NT2/D1 (cell line): ENCODE measurements at places on chromosomes 6 and 20.

DNA sequence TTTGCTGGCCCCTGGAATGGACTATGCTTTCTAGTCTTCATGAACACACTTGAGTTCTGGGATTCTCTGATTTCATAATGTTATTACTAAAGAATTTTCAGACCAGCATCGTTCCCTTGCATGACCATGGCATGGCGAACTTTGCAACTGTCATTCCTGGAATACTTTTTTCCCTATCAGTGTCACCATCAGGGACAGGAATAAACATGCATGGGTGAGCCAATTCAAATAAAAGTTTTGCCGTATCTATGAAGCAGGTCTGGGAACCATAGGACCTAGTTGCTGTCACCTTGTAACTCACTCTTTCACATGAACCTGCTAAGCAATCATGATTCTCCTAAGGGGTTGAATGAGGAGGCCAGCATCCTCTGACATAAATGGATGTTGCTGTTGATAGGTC is 68.2 kb upstream of the AGPAT4 start:
- no peak for DNase-seq

- DNase-seq = no peak
These were observed 31.6 kb downstream of the SRC start for GRCh38 chr20:37377346-37378081.

DNA sequence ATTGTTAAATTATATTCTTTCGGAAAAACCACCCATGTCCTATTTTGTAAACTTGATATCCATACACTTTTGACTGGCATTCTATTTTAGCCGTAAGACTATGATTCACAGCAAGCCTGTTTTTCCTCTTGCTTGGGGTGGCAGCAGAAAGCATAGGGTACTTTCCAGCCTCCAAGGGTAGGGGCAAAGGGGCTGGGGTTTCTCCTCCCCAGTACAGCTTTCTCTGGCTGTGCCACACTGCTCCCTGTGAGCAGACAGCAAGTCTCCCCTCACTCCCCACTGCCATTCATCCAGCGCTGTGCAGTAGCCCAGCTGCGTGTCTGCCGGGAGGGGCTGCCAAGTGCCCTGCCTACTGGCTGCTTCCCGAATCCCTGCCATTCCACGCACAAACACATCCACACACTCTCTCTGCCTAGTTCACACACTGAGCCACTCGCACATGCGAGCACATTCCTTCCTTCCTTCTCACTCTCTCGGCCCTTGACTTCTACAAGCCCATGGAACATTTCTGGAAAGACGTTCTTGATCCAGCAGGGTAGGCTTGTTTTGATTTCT is 2.1 kb upstream of the ESR1 start:
- DNase-seq = no peak

GRCh38 chr6:149060300-149060984 is 257.1 kb upstream of the TAB2 start:
- no peak for DNase-seq

DNA sequence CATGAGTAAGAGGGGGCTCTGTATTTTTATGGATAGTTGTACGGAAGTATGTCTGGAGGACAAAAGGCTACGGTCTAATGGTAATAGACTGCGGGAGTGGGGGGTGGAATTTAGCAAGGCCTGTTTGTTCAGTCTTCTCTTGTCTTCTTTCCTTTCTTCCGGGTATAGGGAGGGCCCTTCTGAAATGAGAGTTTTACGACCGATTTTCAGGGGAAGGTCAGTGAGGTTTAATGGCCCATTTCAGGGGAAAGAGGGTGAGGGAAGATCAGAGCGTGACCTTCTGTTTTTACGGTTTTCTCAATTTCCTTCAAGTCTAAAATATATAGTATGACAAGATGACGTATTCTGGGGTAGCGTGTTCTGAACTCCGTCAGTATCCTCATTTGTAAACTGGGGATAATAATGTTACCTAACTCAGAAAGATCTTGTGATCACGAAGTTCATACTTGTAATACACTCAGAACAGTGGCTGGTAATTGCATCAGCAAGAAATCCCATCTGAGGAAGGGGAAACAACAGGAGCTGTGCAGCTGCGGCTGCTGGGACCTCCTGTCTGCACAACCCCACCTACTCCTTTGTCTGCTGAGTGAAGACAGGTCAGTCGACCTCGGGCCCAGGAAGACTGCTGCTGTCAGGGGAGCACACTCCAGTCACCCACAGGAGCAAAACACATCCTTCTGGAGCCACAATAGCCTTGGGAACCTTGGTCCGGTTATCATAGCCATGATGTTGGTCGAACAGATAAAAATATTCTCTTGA is 90.4 kb downstream of the MAP3K7 start:
- no peak for DNase-seq

GRCh38 chr6:56278171-56278591 is 30.8 kb upstream of the COL21A1 start:
- DNase-seq = peak; percentile 51

DNA sequence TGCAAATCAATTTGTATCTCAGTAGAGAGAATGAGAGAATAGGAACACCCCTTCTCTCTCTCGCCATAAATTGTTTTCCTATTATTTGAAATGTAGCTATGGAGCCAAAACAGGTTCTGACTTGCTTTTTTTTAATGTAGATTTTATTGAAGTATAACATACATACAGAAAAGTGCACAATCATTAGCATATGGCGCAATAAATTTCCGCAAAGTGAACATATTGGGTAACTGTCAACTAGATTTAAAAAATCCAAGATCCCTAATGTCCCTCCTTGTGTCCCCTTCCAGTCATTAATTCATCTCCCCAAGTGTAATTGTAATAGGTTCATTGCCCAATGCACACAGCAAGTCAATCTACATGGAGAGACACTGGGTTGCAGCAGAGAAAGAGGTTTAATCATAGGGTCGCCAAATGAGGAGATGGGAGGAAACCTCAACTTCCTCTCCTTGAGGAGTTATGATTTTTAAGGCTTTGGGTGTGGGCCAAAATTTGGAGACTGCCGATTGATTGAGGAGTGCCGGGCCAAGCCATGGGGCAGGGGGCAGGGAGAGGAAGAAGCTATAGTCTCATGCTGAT is 43.3 kb upstream of the TGM3 start:
- no peak for DNase-seq

DNA sequence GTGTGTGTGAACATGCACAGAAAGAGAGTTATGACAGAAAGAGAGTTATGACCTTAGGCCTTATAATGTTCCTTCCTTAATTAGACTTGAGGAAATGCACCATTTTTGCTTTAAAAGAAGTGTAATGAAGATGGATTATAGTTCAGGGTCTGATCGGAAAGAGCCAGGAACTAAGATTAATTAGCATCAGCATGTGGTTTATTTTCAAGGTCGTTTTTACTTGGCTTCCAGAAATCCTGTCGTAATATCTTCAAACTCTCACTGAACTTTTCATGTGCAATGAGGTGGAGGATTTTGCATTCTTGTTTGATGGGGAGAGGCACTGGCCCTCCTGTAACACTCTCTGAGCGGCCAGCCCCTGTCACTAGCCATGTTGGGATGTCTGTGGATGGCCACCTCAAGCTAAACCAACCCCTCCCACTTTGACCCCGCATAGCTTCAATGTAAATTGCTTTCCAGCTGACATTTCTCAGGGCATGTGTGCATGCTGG is 116.8 kb downstream of the CDC5L start:
- no peak for DNase-seq

DNA sequence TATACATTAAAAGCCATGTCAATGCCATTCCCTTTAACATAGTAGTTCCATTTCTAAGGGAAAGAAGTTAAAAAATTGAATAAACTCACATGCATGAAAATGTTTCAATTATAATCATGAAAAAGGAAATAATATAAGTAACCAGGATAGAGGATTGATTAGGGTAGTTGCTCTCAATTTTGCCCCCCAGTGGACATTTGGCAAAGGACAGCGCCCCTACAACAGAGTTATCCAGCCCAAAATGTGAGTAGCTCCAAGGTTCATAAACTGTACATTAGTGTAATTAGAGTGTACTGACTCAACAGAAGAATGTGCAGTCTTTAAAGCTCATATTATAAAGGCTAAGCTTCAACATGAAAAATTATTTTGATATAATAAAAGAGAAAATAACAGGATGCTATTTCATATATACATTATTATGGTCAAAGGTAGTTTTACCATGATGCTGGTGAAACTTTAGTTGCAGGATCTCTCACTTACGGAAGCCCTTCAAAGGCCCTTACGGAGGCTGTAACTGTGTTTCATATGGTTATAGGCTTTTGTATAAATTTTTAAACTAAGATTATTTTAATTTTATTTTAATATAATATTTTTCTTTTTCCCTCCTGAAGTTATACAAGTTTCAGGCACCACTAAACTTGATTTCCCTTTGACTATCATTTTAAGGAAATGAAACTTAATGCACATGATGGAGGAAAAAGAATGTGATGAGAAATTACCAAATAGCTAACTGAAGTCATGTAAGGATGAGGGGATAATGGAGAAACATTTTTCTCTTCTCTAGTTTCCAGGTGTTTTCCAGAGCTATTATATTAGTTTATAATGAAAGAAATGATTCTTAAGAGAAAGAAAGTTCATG is 403.6 kb downstream of the PLCB1 start:
- no peak for DNase-seq

GRCh38 chr6:43744931-43745727 is 24.9 kb upstream of the VEGFA start:
- no peak for DNase-seq

- no peak for DNase-seq
These were observed 257.6 kb downstream of the LAMA2 start for GRCh38 chr6:129140526-129140925.

DNA sequence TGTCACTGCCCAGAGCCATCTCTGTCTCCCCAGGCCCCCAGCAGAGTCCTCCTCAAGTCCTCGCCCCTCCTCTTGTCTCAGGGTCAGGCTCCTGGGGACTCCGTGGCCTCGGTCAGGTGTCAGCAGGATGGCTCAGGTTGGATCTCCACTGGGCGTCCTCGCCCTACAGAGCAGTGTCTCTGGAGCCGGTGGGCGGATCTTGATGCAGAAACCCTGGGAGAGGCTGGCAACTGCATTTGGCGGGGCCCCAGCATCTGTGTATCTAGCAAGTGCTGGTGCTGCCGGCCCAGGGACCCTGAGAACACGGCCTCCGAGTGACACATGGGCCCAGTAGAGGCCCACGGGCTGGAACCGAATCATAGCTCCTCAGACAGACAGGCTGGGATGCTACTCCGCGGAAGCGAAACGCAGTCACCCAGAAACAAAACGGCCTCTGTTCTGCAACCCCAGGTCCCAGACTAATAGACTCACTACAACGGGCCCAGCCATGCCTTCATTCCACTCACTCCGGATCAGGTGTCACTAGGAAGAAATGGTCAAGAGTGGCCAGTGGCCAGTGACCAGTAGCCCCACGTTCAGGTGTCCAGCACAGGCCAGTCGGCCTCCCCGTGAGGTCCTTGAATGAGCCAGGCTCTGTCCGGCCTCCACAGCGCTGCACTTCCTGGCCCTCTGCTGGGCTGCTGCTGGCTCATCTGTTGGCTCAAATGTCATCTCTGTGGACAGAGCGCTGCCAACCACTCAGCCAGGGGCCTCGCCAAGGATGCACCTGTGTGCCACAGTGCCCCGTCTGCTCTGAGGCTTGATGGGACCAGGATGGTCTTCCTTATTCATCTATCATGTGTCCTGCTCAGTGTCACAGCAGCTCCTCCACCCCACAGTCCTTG is 12.6 kb upstream of the FRMD1 start:
- no peak for DNase-seq

DNA sequence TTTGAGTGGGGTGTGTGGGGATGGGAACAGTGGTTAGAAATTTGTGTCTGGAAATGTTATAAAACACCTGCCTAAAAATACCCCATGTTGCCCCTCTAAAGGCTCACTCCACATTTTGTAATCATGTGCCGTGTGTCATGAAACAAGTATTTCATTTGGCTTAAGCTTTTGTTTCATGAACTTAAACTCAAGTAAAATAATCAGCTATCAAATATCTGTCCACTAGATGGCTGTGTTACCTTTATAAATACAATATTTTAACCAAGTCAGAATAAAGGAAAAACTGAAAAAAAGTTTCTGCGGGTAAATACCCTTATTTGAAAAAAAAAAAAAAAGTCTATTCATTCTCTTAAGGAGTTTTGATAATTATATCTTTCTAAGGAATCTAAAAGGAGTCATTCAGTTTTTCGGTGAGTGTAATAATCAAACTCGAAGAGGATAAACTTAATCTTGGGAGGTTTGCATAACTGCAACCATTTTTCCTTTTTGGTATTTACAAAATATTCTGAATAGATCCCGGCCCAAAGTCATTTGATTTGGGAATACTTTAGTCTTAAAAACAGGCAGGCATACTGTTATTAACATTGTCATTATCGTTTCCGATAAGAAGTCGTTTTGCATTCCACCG is 29.9 kb upstream of the MTRF1L start:
- no peak for DNase-seq

GRCh38 chr6:124203101-124203811 is 399.6 kb downstream of the NKAIN2 start:
- DNase-seq = no peak

DNA sequence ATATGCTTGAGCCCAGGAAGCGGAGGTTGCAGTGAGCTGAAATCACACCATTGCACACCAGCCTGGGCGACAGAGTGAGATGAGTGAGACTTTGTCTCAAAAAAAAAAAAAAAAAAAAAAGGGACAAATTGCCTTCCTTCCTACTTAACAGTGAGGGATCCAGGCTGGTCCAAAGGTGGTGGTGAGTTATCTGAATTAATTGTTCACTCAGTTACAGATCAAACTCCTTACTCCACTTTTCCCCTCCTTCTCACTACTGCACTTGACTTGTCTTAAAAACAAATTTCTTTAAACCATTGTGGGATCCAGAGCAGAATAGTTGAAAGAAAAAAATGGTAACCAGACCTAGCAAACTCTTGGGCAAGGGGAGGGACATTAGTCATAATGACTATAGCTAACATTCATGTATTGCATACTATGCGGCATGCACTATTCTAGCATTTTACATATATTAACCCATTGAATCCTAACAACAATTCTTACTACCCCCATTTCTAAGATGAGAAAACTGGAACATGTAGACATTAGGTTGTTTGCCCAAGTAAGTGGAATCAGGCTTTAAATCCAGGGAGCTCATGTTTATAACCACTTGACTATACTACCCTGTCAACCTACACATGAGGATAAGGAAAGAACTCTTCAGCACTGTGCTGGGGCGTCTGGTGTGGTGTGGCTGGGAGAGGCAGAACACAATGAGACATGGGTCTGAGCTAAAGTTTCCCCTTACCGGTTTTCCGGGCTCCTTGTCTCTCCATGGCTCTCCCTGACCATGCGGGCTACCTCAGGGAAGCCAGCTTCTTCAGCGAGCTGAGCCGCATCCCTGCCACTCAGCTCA is 1.5 kb downstream of the GPANK1 start:
- DNase-seq = no peak

GRCh38 chr6:14520536-14520935 is 403.0 kb downstream of the CD83 start:
- DNase-seq = no peak

DNA sequence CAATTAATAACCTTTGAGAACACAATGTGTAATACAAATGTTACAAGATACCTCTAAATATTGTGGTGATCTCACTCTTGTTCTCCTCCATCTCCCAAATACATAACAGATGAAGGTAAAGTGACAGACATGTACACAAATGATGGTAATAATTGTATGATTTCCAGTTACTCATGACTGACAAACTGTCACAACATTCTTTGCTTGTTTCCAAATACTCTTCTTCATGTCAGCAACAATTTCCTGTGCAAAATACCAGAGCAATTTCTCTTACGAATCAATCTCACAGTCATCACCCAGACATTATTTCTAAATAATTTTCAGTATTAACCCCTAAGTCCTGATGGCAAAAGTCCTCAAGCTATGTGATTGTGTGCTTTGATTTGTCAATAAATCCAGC is 92.9 kb downstream of the RPS12 start:
- DNase-seq = no peak
